ENCODE measurements at places on chromosomes 7 and 10.

- DNase-seq, result peak; percentile 47
Observed at GRCh38 chr10:21527598-21528235, 2.2 kb upstream of the SKIDA1 start.

DNA sequence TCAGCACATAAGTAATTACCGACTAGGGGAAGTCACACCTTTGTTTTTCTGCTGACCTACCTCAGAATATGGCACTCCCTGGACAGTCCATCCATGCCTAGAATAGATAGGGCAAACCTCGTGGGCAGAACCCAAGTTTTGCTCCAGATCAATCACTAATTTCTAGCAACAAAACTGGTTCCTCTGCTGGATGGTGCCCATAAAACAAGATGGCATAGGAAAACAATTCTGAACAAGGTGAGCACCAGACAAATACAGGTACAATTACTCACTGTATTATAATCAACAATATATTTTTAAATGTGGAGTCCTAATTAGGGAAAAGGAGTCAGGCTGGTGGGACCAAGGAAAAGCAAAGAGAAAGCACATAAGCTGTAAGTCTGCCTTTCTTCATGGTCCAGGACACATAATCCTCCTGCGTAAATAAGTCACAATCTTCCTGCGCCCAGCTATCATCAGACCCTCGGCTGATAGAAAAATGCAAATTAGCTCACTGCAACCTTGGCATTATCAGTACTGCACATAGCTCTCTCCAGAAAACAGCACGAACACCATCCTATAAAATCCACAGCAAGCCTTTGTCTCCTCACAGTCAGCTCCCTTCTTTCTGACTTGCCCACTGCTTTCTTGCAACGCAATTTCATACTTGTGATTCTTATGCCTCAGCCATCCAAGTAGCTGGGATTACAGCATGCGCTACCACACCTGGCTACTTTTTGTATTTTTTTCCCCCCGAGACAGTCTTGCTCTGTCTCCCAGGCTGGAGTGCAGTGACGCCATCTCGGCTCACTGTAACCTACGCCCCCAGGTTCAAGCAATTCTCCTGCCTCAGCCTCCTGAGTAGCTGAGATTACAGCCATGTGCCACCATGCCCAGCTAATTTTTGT lies 15.1 kb downstream of the URGCP start:
- DNase-seq, result no peak

DNA sequence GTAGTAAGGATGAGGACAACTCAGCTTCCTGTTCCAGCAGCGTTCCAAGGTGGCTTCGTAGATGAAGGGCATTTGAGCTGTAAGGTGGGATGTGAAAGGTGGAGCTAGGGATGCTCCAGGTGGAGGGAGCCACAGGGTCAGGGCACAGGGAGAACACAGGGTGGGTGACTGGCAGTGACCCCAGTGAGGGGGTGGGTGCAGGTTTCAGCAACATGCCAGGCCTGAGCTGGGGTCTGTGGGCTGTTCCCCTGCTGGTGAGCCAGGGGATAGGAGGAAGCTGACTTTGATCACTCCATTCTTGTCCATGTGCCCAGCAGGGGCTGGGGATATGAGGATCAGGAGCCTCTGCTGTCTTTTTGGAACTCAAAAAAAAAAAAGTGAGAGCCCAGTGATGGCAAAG lies 33.2 kb downstream of the CDH23 start:
- no peak for DNase-seq

DNA sequence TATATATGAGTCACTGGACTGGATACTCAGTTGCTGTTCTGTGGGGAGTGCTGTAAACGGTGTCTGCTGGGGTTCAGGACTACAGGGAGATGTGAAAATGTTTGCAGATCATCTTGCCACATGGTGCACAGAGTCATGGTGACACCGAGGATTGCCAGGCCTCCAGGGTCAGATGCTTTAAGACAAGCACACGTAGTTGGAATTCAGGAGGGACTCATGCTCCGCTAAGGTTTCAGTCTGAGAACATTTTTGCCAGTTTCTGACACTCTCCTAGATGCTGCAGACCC lies 211.3 kb downstream of the CXCL12 start:
- peak; percentile 48 for DNase-seq

DNA sequence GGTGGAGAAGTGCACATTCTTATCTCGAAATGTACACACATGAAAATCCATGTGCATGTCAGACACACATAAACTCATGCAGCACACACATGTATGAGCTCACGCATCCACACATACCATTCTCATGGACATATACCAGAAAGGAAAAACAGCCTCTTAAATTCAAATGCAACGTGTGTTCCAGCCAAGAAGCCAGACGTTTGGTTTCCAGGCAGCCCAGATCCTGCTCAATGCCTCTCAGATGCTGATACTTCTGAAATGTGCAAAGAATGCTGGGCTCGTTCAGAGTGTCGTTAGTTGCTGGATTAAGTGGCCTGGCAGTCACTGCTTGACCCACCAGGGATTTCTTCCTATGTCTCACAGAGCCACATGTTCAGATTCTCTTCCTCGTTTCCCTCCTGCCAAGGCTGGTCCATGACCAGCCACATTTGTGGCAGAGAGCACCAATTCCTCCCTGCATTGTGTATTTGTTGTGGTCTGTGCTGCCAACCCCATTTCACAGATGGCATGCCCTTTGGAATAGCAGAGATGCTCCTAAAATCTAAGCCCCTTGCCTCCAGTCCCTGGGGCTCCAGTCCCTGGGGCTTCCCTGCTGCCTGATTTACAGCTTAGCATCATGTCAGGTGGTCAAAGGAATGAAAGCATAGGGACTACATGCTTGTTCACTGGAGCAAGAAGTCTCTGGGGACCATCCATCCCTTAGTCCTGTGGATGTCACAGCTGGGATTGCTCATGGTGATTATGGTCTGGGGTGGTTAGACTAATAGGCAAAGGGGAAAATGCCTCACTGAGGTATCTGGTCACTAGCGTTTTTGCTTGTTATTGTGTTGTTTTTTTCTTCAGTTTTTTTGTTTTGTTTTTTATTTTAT lies 426.6 kb downstream of the PLXNA4 start:
- DNase-seq, result no peak

GRCh38 chr7:111982804-111983203 lies 223.4 kb downstream of the DOCK4 start:
- DNase-seq, result peak; percentile 64

DNA sequence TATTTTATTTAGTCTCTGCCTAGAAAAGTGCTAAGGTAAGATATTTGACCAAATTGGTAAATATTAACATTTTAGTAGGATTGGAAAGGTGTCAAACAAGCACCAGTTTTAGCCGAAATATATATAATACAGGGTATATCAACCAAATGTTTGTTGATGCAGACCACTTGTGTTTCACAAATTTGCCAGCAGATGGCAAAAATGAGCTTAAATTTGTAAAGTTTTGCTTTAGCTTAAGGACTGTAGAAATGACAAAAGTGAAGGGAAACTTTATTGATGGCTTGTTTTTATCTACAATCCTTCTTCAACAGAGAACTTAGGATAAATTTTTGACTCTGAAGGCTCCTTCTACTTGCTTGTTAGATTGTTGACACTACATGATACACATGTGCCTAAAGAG lies 4.8 kb upstream of the POLR1F start:
- peak; percentile 44 for DNase-seq

DNA sequence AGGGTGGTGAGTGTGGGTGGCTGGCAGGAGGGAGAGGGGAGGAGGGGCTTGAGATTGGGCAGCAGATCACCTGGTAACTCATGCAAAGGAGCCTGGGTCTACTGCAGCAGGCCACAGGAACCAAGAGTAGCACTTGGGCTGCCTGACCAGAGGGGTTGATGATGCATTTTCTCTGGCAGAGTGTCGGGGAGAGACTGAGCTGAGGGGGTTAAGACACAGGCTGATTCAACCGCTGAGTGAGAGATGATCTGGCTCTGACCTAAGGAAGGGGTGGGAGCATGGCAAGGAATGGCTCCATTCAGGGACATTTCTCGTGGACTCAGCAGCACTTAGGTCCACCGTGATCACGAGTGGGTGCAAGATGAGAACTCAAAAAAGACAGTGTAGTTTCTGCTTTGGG lies 115.5 kb upstream of the STK17A start:
- DNase-seq, result peak; percentile 27

- peak; percentile 96 for DNase-seq
Observed at GRCh38 chr7:129831424-129832058, 121.2 kb downstream of the UBE2H start.

GRCh38 chr10:10307036-10307435 lies 710.6 kb upstream of the CELF2 start:
- DNase-seq, result no peak

- DNase-seq, result no peak
Observed at GRCh38 chr7:86558680-86559501, 84.8 kb upstream of the GRM3 start.

- peak; percentile 61 for DNase-seq
Observed at GRCh38 chr7:2645274-2645868, 13.6 kb downstream of the TTYH3 start.

DNA sequence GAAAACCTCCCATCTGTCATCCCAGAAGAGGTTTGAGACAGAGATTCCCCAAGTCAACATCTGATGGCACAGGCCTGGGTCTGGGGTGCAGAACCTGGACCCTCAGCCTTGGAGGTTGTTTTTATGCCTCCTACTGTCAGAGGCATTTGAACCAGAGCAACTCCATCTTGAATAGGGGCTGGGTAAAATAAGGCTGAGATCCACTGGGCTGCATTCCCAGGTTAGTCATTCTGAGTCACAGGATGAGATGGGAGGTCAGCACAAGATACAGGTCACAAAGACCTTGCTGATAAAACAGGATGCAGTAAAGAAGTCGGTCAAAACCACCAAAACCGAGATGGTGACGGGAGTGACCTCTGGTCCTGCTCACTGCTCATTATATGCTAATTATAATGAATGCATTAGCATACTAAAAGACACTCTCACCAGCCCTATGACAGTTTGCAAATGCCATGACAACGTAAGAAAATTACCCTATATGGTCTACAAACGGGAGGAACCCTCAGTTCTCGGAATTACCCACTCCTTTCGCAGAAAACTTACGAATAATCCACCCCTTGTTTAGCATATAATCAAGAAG lies 92.0 kb downstream of the ITGA8 start:
- no peak for DNase-seq

DNA sequence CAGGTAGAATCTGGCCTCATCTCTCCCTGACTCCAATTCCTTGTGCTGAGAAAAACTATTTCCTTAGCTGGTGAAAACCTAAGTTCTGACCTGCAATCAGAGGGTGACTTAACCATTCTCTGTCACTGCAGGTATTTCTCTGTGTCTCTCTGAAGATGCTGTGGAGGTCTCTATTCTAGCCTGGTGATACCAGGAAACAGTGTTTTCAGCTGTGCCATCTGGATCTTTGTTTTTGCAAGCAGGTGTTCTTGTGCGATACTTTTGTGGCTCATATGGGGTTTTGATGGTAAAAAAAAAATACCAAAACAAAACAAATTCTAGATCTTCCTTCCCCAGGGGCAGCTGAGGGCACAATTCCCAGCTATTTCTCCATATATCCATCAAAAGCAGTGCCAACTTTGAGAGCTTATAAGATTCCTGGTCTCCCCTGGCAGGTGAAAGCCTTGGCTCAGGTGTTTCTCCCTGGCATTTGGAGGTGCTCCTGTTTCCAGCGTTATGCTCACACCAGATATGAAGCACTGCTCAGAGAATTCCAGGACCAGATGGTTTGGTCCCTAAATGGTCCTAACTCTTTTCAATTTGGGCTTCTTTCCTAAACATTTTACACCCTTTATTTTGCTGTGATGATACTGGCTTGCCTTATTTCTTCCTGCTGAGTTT lies 9.9 kb upstream of the NPVF start:
- DNase-seq, result no peak

- DNase-seq, result no peak
Observed at GRCh38 chr10:71719042-71719441, 536 bp downstream of the C10orf105 start.

DNA sequence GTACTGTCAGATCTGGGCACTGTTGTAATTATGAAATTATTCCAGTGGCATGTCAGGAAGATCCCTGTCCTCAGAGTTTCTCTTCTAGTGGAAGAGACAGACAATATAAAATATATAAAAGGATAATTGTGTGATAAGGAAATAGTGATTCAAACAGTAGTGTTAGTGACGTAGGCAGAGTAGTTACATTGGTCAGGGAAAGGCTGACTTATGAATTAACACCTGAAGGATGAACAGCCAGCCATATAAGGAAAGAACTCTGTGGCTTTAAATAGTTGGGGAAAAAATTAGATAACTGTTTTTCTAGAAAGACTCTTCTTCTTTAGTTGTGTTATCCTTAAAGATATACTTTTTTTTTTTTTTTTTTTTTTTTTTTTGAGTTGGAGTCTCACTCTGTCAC lies 37.7 kb downstream of the WAC start:
- DNase-seq, result no peak

DNA sequence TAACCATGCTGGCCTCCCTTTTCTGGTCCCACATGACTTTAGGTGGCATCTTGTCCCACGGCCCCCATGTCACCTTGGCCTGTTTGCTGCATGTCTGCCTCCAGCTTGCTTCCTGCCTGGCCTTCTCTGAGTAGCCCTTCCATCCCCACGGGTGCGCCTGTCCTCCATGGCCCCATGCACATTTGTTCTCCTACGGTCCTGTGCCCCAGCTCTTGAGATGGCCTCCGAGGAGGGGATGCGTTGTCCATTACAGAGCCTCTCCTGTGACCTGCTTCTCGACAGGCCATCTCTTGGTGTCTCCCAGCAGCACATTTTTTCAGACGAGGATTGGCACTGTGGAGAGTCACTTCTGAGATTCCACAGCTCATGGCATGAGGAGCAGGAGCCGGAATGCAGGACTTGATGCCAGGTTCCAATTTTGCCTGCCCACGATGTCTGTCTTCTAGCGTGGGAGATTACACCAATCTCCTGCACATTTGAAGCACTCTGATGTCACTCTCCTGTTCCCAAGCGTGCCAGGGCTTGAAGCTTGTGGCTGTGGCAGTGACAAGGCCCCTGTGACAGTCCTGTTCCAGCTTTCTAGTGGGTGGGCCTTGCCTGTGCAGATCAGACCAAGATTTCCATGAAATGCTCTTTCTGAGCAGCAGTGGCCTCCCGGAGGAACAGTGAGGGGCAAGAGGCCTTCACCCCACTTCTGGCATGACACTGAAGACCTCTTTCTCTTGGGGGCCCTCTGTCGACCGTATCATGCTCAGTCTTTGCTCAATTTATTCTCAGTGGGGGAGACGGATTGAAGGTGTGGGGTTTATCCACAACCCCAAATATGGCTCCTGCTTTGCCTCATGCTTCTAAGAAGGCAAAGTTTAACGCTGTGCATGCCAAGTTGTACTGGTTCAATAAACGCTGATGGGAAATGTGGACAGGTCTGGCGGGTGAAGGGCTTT lies 13.4 kb downstream of the WDFY4 start:
- no peak for DNase-seq

DNA sequence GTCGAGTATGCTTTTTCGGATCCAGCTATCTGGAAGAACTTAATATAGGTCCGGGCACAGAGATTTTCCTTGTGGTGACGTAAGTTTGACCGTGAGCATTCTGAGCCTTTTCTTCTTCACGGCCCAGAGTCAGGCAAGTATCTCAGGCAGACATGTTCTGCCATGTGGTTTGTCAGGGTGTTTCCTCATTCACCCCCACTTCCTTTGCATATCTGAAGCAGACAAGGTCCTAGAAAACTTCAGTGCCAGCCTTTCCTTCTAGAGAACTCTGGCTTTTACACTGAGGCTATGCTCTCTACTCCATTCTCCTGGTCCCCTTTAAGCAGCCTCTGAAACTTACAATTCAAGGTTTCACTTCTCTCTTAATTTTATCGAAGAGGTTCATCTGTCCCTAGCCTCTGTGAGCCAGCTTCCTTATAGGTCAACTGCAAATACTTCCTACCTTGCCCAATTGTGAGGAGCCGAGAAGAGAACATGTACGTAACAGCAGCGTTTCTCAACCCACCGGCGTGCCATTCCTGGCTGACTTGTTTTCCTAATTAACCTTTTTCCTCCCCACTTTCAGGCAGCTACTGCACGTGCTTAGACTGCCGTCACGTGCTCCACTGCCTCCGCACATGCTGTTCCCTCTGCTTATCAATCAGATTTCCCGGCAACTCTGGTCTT lies 47.3 kb downstream of the CDCA7L start:
- no peak for DNase-seq

Data from fibroblast of skin of back (primary cell).